ENCODE measurements at places on chromosomes 4 and X.
A peak's percentile ranks its signal among the peaks of the same experiment; 100 is the strongest.

DNA sequence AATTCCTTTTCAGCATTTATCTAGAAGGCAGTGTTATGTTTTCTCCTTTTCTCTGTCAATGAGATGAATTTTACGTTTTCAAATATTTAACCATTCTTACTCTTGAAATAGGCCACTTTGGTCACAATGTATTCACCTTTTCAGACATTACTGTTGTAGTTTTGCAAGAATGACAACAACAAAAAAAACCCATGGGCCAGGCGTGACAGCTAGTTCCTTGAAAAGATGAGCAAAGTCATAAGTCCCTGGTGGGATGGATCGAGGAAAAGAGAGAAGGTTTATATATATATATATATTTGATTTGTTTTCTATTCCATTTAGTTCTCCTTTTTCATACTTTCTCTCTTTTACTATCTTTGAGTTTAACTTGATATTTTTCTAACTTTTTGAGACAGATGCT lies 38.1 kb upstream of the ACSL1 start:
- no peak for DNase-seq

- no peak for DNase-seq
These were observed 391.5 kb downstream of the UBE2NL start for GRCh38 chrX:144275367-144275766.

GRCh38 chr4:183544109-183544508 lies 39.3 kb downstream of the ING2 start:
- DNase-seq, result no peak

DNA sequence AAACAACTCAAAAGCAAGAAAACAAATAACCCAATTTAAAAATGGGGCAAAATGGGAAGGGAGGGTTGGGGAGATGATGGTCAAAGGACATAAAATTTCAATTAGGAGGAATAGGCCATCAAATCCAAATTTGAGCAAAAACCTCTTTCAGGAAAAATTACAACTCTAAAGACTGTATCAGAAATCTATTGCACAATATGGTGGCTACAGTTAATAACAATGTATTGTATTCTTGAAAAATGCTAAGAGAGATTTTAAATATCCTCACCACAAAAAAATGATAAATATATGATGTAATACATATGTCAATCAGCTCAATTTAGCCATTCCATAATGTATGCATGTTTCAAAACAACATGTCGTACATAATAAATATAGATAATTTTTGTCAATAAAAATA lies 60.7 kb downstream of the RELL1 start:
- DNase-seq, result no peak

- DNase-seq, result no peak
These were observed 116.2 kb downstream of the AFAP1 start for GRCh38 chr4:7823416-7823824.

GRCh38 chr4:70703619-70704214 lies 15.4 kb downstream of the UTP3 start:
- DNase-seq, result peak; percentile 64

- no peak for DNase-seq
These were observed 176.5 kb downstream of the FBXW7 start for GRCh38 chr4:152359208-152360044.
